ENCODE measurements at places on chromosomes 6 and 20.
A peak's percentile ranks its signal among the peaks of the same experiment; 100 is the strongest.

DNA sequence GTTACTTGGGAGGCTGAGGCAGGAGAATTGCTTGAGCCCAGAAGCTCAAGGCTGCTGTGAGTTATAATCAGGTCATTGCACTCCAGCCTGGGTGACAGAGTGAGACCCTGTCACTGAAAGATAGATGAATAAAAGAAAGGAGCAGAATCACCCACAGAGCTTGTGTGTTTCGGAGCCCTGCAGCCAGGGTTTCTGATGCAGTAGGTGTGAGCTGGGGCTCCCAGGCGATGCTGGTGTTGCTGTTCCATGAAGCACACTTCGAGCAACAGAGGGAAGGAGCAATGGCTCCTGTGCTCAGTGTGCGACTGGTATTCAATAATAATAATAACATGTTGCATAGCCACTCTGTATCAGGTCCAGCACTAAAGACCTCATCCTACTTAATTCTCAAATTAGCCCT lies 197.5 kb upstream of the CST7 start:
- DNase-seq, result peak; percentile 1

DNA sequence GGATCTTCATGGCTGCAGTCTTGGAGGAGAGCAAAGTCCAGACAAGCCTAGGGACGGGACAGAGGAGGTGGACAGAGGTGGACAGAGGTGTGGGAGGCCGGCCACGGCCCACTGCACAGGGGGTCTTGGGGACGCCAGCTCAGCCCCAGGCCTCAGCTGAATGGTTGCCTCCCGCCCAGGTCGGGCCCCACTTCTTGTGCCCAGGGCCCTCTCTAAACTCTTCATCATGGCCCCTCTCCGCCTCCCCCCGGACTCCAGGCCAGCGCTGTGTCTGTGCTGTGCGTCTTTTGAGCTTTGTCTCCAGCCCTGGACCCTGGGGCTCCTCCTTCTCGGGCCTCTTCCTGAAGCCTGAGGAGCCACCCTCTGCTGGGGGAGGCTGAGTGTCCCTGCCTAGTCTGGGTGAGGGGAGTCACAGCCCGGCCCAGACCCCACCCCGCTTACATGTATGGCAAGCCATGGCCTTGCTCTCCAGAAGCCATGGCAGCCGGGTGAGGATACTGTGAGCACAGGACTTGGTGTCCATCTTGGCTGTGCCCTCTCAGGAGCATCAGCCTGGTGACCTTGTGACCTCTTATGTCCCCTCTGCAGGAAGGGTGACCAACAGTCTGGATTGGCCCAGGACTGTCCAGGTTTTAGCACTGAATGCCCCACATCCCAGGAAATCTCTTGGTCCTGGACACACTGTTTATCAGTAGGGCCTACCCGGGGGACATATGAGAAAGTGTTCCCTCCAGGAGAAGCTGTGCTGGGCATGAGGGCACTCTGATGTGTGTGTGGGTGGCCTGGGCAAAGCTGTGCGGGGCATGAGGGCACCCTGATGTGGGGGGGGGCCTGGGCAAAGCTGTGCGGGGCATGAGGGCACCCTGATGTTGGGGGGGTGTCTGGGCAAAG lies 9.4 kb upstream of the NPBWR2 start:
- no peak for DNase-seq

DNA sequence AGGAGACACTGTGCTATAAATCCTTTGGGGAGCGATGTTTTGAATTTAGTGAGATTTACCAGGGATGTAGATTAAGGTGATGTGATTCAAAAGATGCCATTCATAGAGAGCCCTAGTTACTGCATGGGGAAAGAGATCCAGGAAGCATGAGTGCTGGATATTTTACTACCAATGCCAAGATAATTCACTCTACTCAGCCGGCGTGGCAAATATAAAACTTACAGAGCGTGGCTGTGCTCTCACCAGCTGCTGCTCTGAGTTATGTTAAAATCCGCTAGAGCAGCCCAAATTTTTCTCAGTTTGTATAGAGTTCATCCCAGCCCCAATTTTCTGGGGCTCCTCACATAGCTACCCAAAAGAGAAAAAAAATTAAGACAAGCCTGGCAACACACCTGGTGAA lies 48.6 kb downstream of the BFSP1 start:
- DNase-seq, result no peak

DNA sequence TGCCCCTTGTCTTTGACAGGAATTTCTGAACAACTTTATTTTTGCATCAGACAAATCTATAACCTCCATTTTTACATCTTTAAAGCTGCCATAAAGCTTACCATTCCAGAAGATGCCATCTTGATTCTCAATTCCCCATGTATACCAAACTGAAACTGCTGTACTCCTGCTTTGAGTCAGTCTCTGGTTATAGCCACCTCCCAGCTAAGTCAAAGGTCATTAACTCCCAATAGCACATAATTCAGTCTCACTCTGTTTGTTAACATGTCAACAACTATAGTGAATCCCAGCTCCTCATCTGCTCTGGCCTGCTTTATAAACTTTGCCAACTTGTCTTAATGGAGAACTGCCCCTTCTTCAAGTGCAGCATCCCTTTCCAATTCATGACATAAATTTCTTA lies 343.6 kb downstream of the FRK start:
- DNase-seq, result no peak

GRCh38 chr20:5481872-5482271 lies 165.1 kb upstream of the PROKR2 start:
- DNase-seq, result no peak

DNA sequence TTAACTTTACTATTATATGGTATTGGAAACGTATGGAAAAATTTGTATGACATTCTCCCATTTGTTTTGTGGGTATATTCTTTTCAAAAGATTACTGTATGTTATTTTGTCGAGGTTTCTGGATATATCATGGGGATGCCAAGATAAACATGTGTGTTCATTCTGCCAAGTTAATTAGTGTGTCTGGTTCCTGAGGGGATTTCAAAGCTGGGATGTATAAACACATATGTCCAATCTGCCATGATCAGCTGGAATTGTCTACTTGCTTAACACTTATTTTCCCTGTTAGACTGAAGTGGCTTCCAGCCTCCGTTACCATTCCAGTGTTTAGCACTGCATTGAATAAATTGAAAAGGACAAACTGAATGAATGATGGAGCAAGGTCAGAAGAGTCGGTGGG lies 86.2 kb downstream of the DNAH8 start:
- no peak for DNase-seq

GRCh38 chr6:143806282-143807102 lies 36.6 kb upstream of the LTV1 start:
- DNase-seq, result no peak

GRCh38 chr20:33351696-33352095 lies 49.6 kb downstream of the CDK5RAP1 start:
- DNase-seq, result no peak

DNA sequence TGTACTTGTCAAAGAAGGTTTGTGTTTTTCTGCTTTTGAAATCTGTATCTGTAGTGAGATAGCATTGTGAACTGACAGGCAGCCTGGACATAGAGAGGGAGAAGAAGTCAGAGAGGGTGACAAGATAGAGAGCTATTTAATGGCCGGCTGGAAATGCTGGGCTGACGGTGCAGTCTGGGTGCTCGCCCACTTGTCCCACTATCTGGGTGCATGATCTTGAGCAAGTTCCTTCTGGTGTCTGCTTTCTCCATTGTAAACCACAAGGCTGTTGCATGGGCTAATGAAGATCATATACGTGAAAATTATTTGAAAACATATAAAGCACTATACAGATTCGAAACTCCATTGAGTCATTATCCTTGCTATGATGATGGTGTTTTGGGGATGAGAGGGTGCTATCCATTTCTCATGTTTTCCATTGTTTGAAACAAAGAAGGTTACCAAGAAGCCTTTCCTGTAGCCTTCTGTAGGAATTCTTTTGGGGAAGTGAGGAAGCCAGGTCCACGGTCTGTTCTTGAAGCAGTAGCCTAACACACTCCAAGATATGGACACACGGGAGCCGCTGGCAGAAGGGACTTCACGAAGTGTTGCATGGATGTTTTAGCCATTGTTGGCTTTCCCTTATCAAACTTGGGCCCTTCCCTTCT lies 18.4 kb downstream of the CD83 start:
- no peak for DNase-seq

GRCh38 chr20:25072226-25072811 lies 9.6 kb downstream of the VSX1 start:
- no peak for DNase-seq

- DNase-seq, result no peak
These were observed 350.0 kb upstream of the IRAK1BP1 start for GRCh38 chr6:78517399-78517798.

DNA sequence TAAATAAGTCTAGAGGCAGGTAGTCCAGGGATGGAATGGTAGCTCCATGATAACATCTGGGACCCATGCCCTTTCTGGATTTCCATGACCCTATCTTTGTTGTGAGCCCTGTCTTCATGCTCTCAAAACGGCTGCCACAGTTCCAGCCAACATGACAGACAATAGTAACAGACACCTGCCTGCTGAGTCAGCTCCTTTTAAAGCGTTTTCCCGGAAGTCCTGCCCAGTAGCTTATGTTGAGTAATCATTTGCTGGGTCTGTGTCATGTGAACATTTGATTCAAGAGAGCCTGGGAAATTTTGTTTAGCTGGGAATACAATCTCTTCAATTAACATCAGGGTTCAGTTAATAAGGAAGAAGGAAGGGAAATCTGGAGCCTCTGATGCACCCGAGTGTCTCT lies 262.2 kb upstream of the SULF2 start:
- DNase-seq, result no peak

DNA sequence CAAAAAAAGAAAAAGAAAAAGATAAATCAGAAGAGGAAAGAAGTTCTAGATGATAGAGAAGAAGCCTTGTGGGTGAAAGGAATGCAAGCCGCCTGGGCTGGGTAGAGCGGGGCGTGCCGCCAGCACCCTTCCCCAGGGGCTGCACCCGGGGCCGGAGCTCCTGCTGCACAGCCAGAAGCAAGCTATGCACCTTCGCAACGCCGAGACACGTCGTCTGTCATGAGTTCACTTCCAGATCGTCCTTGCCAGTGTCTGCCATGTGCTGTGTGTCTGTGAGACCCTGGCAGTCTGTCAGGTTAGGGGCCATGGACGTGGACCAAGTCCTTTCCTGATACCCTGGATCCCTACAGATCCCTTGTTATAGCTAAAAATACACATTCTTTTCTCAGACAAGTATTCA lies 25.5 kb upstream of the ADRM1 start:
- DNase-seq, result no peak

- DNase-seq, result no peak
These were observed 28.2 kb upstream of the KCNB1 start for GRCh38 chr20:49510562-49511122.

GRCh38 chr6:116763906-116764628 lies 1.5 kb downstream of the FAM162B start:
- DNase-seq, result no peak

DNA sequence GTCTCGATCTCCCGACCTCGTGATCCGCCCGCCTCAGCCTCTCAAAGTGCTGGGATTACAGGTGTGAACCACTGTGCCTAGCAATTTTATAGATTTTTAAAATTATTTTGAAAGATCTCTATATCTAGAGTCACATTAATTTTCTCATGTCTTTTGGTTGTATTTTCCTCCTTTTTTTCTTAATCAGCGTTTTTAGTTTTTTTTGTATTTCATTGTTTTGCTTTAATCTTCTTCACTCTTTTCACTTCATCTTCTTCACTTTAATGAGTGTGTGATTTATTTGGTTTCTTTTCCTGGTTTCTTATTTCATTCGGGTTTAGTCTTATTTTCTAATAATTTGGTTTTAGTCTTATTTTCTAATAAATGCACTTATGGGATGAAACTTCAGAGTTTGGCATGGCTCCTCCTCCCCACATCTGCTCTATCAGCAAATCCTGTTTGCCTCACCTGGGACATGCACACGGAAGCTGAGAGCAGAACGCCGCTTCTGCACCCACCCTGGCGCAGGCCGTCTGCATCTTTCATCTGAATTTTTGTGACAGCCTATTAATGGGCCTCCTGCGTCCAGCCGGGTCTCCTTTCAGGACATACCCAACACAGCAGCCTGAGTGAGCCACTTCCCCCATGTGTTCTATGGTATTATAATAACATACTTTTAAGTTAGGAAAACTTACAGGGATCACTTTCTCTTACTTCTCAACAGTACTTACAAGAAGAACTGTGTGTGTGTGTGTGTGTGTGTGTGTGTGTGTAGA lies 35.5 kb downstream of the DTD1 start:
- no peak for DNase-seq

DNA sequence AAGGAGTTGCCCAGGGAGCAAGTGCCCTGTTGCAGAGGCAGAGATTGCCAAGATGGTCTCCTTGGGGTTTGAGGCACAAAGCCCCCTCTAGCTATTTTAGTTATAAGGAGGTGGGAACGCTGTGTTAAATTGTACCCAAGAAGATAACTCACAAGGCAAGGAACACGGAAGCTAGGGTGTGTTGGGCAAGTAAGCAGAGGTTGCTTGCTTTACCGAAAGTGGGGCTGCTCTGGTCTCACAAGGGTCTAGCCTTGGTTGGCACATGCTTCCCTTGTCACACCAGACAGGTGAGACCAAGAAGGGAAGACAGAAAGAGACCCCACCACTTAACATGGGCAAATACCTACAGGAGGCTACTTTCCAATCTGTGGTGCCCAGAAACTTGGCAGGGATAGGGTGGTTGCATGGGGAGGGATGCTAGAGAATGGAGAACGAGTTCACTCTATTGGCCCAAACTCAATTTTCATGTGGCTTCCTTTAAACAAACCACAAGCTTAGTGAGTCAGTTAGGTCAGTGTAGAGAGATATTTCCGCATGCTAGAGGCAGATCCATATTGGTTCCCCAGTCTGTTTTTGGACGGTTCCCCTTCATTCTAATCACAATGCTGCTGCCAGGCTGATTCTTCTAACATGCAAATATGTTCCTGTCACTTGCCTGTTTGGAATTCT lies 42.4 kb downstream of the PLAGL1 start:
- DNase-seq, result no peak

All from DND-41 (cell line).